ENCODE measurements at places on chromosomes 3 and 15.

- no peak for DNase-seq
Observed at GRCh38 chr3:140189976-140190375, 255.0 kb downstream of the CLSTN2 start.

GRCh38 chr3:30539772-30540171 lies 66.6 kb upstream of the TGFBR2 start:
- no peak for DNase-seq

DNA sequence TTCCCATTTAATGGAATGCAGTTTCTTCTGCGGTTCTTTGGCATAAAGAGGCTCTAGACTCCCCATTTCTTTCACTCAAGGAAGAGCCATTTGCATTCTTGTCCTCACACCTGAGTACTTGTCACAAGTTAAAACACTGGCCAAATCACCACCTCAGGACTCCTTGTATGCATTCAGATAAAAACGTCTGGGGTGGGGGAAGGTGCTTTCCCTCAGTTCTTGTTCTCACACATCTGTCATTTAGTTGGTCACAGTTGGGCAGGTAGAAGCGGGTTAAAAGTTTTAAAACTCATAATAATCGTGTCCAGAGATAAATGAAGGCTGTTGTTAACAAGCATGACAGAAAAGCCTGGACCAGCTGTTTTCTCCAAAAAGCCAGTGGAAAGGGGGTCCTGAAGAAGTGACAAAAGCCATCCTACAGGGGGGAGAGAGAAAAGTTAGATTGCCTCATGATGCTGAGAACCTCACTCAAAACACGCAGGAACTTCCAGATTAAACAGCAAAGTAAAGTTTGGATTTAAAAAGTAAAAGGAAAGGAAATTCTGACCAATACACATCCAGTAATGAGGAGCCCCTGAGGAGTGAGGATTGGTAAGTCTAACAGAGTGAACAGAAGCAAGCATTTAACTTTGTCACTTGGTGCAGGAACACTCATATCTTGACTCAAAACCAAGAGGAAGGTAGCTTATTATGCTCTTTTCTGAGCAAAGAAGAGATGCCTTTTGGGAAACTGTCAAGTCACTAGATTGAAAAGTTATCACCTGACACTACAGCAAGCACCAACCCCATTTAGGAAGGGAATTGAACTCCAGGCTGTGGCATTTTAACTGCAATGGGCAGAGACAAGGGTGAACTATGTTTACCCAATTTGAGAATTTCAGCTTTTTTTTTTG lies 2.8 kb downstream of the BCL2L10 start:
- DNase-seq, result no peak

- no peak for DNase-seq
Observed at GRCh38 chr3:5294356-5294755, 106.8 kb downstream of the EDEM1 start.

DNA sequence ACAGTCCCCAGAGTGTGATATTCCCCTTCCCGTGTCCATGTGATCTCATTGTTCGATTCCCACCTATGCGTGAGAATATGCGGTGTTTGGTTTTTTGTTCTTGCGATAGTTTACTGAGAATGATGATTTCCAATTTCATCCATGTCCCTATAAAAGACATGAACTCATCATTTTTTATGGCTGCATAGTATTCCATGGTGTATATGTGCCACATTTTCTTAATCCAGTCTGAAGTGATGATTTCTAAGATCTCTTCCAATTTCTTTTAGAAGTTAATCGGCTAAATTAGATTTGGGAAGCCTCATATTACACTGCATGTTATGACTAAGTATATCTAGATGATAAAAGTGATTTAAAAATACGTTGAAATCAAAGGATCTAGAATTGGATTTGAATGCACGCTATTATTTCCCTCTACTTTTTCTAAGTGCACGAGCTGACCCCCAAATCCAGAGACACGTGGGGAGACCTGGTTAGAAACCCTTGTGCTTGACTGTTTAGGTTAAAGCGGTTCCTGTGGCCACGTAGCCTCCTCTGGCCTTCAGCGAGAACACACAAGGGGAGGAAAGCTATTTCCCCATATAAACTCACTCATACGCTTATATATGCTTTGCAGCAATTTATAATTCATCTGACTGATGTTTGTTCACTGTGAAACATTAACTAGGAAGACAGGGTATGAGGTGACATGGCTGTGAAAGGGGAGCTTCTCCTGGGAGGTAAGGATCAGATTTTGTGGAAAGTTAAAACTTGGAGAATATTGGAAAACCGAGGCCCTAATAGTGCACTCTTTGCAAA lies 243.8 kb downstream of the PDZRN3 start:
- DNase-seq, result no peak

- DNase-seq, result no peak
Observed at GRCh38 chr3:184259396-184259877, 1.9 kb downstream of the CAMK2N2 start.

DNA sequence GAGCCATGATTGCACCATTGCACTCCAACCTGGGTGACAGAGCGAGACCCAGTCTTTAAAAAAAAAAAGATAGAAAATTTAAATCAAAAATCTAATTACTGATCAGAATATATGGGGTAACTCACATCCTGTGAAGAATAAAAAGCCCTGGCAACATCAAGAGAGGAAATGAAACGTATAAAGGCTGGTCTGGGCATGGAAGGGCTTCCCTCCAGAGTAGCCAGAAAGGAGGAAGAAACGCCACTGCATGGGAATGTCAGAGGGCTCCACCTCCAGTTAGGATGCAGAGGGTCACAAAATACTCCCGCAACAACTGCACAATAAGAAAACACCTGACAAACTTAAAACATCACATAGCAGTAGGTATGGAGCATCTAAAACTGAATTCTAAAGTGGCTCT lies 4.9 kb upstream of the IQCF1 start:
- DNase-seq, result no peak

- no peak for DNase-seq
Observed at GRCh38 chr3:3355442-3355841, 176.0 kb upstream of the CRBN start.

GRCh38 chr15:92954578-92954977 lies 54.5 kb downstream of the CHD2 start:
- no peak for DNase-seq

GRCh38 chr15:84616235-84616634 lies 15.4 kb downstream of the ZSCAN2 start:
- DNase-seq, result no peak

Measured in stimulated activated CD8-positive, alpha-beta memory T cell treated with anti-CD3 and anti-CD28 coated beads, Interleukin-7, amount 100 ng/mL, for 24 hours (primary cell).